Posterior cingulate gyrus (tissue), 11 donors: ENCODE measurements at places on chromosomes 12 and 14.

DNA sequence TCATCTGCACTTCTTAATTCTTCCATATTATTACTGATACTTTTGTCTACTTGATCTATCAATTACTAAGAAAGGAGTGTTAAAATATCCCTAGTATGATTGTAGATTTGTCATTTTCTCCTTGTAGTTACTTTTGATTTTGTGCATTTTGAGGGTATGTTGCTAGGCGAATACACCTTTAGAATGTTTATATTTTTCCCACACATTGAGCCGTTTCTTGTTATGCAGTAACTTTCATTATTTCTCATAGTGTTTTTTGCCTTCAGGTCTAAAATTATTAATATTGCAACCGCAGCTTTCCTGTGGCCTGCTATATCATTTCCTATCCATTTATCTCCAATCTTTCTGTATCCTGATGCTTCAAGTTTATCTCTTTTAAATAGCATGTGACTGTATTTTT, 44.6 kb upstream of the C12orf42 start:
- DNase-seq, result no peak

DNA sequence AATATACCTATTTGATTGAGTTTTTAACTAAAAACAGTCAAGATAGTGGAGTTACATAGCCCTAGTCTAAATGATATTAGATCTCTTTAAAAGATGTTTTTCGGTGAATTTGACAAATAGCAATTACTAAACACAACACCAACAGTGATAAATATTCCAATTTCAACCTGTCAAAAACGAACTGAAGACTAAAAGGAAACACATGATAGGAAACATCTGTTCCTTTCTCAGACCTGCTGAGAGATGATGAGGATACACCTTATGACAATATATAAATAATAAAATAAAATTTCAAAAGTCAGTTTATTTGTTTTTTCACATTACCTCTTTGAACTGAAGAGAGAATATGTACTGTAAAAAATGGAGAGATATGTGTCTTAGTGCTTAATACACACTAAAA, 232.7 kb downstream of the RASSF9 start:
- DNase-seq, result no peak

- no peak for DNase-seq
Measured at GRCh38 chr12:113409462-113410124, 5.9 kb upstream of the SDS start.

DNA sequence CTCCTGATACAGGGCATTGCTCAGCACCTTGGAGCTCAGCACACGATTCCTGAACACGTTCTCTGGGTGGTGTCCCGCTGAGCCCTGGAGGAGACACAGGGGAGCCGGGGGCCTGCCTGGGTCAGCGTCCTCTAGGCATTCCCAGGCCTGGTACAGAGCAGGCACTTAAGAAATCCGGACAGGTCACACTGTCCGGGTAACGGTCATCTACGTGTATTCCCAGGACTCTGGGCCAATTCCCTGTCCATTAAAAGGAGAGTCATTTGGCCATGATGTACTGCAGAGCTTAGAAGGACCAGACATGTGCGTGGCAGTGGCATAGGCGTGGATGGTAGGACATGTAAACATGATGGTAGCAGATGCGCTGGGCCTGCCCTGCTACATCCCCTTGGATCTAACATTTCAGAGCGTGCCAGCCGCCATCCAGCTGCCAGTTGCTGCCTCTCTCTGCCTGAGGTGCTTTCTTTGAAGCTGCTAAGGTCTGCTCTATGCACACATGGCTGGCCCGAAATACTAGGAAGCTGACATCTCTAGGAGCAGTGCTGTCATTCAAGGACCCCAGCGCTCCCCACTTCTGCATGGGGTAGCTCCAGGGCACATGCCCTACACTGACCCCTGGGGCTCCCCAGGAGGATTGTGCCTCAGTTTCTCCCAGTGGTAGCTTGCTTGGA, 273.1 kb upstream of the RTL1 start:
- no peak for DNase-seq
